ENCODE measurements at places on chromosomes 5 and 9. TPM values are rescaled to one million over a fixed set of nuclear protein-coding genes. Genes with fewer than 3 reads are reported as not detected.
A peak's percentile ranks its signal among the peaks of the same experiment; 100 is the strongest.

GRCh38 chr9:72365525-72366256 lies 683 bp upstream of the ZFAND5 start:
- H3K27ac ChIP-seq = peak overlapping the region; percentile 100
- DNase-seq = peak; percentile 75
- H3K4me3 ChIP-seq = peak overlapping the region; percentile 97
- H3K27me3 ChIP-seq = no peaks in the 10 kb centered on the region

DNA sequence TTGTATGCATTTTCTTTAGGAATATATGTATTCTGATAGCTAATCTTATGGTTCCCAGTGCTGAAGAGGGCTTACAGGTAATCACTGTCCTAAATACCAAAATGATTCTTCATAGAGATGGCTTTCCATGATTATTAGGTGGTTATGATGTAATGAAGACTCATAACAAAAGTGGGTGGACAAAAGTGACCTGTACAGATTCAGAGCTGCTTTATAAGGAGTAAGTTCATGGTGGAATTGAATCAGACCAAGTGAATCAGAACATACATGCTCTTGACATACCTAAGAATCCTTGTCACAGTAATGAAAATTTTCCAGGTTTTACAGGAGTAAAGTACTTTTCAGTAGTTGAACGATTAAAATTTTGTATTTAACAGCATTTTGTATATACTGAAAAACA lies 105.6 kb downstream of the NIPBL start:
- H3K4me1 ChIP-seq = no peaks in the 10 kb centered on the region
- H3K36me3 ChIP-seq = peaks cover 41% of the 10 kb centered on the region
- no peak overlapping the region for H3K27ac ChIP-seq
- no peak overlapping the region for H3K4me3 ChIP-seq
- H3K27me3 ChIP-seq = no peaks in the 10 kb centered on the region

DNA sequence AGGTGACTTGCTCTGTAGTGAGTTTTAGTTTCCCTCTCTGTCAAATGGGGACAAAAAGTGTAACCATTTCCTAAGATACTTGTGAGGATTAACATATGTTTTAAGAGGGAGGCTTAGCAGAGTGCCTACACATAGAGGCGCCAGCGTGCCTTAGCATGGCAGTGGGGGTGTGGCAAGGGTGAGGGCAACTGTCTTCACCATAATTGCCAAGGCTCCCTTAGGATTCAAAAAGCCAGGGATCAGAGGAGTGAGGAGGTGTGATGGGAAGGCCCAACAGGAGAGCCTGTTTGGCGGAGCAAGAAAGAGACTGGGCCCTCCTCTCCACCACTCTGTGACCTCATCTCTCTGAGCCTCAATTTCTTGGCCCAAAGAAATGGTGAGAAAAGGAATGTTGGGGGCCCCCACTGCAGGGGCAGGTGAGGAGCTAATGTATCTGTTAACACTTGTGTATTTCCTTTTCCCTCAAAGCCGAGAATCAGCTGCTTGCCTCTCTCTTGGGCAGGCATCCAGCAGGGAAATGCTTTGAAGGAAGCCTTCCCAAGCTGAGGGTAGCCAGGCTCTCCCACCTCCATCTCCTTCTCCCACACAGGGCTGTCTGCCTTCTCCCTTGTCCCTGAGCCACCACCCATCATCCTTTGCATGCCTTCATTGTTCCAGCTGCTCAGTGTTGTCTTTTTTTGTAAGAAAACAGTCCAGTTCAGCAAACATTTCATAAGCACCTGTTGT lies 76.0 kb downstream of the DAB2IP start:
- H3K27ac ChIP-seq = no peak overlapping the region
- H3K36me3 ChIP-seq = no peaks in the 10 kb centered on the region
- H3K4me3 ChIP-seq = no peak overlapping the region
- no peak for DNase-seq
- H3K27me3 ChIP-seq = no peaks in the 10 kb centered on the region
- peaks cover 39% of the 10 kb centered on the region for H3K4me1 ChIP-seq

The KLF9 gene
- 16.7 TPM for total RNA-seq

GRCh38 chr9:133733421-133733795 lies 4.7 kb downstream of the SARDH start:
- H3K27ac ChIP-seq = no peak overlapping the region
- H3K27me3 ChIP-seq = peaks cover 5% of the 10 kb centered on the region
- H3K36me3 ChIP-seq = no peaks in the 10 kb centered on the region
- no peak overlapping the region for H3K4me3 ChIP-seq

The KIF24 gene
- 9.6 TPM for total RNA-seq

The RASGRF2 gene
- 2.1 TPM for total RNA-seq

DNA sequence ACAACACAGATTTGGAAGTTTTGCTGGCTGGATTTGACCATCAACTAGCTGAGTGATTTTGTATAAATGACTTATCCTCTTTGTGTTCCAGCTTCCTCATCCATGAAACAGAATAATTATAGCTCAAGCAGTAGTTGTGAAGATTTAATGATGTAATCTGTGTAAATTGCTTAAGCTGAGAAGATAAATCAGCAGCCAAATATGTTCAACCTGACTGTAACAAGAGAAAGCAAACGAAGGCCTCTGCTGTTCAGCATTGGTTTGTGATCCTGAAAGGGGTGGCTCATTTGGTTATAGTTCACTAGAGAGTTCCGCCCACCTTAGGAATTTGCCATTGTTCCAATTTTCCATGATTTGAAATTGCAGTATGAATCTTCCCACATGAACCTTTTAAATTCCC lies 75.7 kb upstream of the CCDC112 start:
- no peak overlapping the region for H3K4me3 ChIP-seq
- no peaks in the 10 kb centered on the region for H3K27me3 ChIP-seq
- no peaks in the 10 kb centered on the region for H3K36me3 ChIP-seq
- no peak overlapping the region for H3K27ac ChIP-seq
- H3K4me1 ChIP-seq = no peaks in the 10 kb centered on the region

- no peak for DNase-seq
- H3K27me3 ChIP-seq = no peaks in the 10 kb centered on the region
- H3K4me1 ChIP-seq = no peaks in the 10 kb centered on the region
- H3K27ac ChIP-seq = no peak overlapping the region
Measured at GRCh38 chr9:81363916-81364480, 325.3 kb downstream of the TLE1 start.

- H3K4me1 ChIP-seq = no peaks in the 10 kb centered on the region
- no peak for DNase-seq
- H3K4me3 ChIP-seq = no peak overlapping the region
- H3K27me3 ChIP-seq = peaks cover 5% of the 10 kb centered on the region
Measured at GRCh38 chr9:107779731-107780130, 290.2 kb upstream of the KLF4 start.

GRCh38 chr5:15966651-15967050 lies 212.9 kb downstream of the MARCHF11 start:
- no peaks in the 10 kb centered on the region for H3K36me3 ChIP-seq
- no peak for DNase-seq
- no peak overlapping the region for H3K27ac ChIP-seq
- H3K27me3 ChIP-seq = no peaks in the 10 kb centered on the region
- H3K4me1 ChIP-seq = no peaks in the 10 kb centered on the region
- H3K4me3 ChIP-seq = no peak overlapping the region

The TAF11L5 gene
- total RNA-seq = not detected
